ENCODE measurements at places on chromosomes 5 and 9. TPM values are rescaled to one million over a fixed set of nuclear protein-coding genes. Genes with fewer than 3 reads are reported as not detected.

DNA sequence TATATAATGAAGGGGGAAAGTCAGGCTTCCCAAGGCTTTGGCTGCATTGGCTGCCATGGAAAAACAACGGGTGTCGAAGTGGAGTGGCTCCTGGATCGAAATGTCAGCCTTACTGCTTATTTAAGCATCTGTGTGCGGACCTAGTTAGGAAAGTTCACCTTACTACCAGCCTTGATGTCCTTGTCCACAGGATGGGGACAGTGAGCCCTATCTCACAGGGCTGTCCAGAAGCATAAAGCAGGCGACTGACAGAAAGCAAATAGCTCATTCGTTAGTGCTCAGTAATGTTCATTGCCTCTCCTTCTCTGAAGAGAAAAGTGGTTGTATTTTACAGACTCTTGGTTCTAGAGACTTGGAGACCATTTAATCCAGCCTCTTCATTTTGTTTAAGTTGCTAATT is 81.5 kb upstream of the NIPAL4 start:
- no peak for DNase-seq

GRCh38 chr9:38662763-38663593 is 42.6 kb upstream of the ANKRD18A start:
- no peak for DNase-seq

DNA sequence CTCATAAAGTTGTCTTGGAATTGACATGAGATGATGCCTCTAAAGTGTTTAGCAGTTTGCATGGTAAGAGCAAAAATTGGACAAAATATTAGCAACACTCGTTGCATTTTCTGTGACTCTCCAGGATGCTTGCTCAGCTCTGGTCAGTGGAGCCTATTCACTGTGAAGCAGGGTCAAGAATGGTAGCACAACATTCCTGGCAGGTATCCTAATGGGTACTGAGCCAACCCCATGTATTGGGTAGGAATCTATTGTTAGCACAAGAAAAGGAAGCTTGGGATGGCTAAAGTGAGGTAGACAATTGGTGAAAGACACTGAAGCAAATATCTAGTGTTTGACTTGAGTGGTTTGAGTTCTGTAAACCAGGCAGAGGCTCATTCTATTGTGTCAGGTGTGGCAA is 10.4 kb upstream of the ACTBL2 start:
- no peak for DNase-seq

DNA sequence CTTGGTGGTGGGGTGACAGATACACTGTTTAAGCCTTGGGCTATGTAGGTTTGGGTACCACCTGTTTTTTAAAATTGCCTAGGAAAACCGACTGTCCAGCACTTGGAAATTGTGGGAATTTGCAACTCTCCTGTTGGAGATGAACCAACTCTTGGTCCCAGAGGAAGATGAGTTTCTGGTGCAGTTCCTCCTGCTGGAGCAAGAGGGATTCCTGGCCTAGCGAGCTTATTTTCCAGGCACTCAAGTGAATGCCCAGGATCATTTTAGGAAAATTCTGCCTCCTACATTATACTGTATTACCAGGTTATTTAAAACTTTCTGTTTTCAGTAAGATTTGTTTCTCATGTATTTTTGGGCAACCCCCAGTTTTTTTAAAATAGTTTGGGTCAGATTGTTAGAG is 33.7 kb downstream of the AP3S1 start:
- DNase-seq = no peak

DNA sequence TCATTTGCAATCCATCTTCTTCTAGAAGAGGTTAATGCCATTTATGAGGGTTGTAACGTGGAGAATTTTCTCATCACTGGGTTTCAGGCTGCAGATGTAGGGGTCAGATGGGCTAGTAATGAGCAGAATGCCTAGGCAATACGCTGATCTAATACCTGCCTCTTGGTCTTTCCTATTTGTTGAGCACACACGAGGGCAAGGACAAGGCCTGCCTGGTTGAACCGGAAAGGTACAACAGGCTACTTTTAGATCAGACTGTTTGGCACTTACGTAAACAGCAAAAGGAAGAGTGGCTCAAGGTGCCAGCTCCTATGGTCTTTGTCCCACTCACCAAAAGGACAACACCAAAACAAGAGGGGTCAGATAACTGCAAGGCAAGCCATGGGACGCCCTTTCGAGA is 24.0 kb upstream of the GNE start:
- no peak for DNase-seq

- no peak for DNase-seq
Observed at GRCh38 chr5:51997949-51998348, 614.7 kb downstream of the ISL1 start.

DNA sequence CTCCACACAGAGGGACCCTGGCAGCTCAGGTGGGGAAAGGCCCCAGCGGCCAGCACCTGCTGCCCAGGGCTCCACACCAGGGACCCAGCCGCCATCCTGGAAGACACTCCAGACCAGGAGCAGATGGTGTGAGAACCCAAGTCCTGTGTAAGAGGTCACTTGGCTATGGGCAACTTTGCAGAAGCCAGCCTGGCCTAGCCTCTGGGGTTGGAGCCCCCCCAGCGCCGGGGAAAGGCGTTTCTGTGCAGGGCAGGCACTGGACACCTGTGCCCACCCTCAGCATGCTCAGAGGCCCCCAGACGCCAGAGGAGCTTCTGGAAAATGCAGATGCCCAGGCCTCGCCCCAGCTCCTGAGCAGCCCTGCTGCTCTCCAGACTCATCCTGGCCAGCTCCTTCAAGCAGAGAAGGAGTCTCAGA is 34.0 kb downstream of the RASGEF1C start:
- no peak for DNase-seq

DNA sequence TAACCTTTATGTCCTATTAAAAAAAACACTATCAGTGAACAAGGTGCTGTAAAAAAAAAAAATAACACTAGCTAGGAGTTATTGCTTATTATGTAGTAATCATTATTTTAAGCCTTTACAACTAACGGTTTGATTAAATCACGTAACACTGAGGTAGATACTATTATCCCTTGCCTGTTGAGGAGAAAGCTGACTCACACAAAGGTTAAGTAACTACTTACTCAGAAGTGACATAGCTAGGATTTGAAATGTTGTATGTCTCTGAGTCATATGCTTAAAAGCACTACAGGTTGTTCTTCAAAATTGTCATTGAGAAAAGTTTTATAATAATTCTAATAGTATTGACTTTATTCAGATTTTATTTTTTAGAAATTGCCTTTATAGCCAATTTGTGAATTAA is 8.8 kb downstream of the TENT2 start:
- DNase-seq = peak; percentile 78

DNA sequence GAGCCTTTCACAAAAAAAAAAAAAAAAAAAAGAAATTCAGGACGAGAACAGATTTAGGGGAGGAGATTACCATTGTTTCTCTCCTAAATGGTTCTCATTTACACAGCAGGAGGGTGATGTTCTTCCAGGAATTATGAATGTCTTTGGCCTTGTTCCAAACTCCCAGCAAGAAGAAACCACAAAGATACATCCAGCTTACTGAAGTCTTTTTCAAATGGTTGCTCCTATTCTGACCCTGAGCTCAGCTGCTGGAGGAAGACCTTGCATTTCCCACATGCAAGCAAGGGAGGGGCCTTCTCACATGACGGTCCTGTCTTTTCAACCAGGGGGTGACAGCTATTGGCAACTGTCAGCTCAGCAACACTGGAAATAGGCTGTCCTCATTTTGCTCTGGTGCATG is 203.0 kb upstream of the VLDLR start:
- DNase-seq = no peak

- DNase-seq = no peak
Observed at GRCh38 chr9:20352591-20352990, 269.7 kb downstream of the MLLT3 start.

- peak; percentile 41 for DNase-seq
Observed at GRCh38 chr5:72166070-72166979, 59.0 kb downstream of the MAP1B start.

- DNase-seq = peak; percentile 45
Observed at GRCh38 chr9:111992523-111992922, 95.9 kb downstream of the UGCG start.

Gene DCP2
- 18.4 TPM for total RNA-seq

Gene NDUFS6
- total RNA-seq = 55.7 TPM

All from HFFc6 (cell line).